ENCODE measurements at places on chromosomes 3 and 15.

- no peak for DNase-seq
Measured at GRCh38 chr3:134180761-134181160, 69.9 kb downstream of the RYK start.

DNA sequence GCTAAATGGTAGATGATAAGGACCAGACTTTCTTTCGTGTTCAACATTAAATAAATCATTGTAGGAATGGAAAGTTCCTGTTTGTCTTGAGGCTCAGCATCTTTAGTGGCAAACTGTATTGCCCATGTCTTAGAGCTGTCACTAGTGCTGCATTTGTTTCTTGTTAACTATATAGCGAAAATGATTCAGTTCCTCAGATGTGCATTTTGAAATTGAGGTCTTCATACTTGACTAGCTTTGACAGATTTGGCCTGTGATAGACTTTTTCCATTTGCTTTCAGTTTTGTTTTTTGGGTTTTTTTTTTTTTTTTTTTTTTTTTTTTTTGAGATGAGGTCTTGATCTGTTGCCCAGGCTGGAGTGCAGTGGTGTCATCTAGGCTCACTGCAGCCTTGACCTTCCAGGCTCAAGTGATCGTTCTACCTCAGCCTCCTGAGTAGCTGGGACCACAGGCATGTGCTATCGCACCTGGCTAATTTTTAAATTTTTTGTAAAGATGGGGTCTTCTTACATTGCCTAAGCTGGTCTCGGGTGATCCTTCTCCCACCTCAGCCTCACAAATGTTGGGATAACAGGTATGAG lies 9.5 kb upstream of the RPLP1 start:
- no peak for DNase-seq

DNA sequence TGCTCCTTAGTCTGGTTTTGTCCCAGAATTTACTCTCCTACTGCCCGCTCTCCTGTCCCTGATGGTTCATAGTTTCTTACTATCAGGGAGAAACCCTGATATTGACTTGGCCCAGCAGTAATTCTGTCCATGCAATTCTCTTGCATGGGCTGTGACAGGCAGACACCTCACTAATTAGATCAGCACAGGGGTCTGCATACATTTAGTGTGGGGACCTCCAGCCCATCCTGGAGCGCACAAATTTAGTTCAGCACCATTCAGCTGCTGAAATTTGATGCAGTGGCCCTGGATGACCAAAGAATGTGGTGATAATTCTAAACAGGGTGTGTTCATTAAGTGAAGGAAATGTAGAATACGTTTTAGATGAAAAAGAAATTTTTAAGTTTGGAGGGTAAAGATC lies 555.5 kb upstream of the TBL1XR1 start:
- DNase-seq = no peak

DNA sequence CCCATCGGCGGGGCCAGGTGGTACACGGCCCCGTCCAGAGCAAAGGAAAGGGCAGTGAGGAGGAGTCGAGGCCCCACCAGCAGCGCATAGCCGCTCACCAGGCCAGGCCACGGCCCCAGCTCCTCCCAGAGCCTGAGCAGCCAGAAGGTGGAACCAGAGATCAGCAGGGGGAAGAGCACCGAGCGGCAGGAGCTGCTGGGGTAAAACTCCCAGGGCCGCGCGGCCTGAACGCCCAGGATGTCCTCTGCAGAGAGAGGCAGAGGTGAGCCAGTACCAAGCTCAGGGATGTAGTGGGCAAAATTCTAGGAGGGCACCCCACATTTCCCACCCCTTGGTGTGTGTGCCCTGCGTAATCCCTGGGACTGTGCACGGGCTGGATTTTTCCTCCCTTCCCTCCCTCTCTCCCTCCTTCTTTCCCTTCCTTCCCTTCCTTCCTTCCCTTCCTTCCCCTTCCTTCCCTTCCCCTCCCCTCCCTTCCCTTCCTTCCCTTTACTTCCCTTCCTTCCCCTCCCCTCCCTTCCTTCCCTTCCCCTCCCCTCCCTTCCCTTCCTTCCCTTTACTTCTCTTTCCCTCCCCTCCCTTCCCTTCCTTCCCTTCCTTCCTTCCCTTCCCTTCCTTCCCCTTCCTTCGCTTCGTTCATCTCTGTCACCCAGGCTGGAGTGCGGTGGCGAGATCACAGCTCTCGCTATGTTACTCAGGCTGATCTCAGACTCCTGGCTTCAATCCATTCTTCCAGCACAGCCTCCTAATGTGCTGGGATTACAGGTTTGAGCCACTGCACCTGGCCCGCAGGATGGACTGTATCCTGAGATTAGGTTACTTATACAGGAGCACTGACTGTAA lies 6.3 kb upstream of the NCBP2 start:
- DNase-seq = no peak

GRCh38 chr3:23159929-23160328 lies 43.2 kb upstream of the UBE2E2 start:
- DNase-seq = peak; percentile 73

GRCh38 chr15:38652183-38652794 lies 87.7 kb upstream of the RASGRP1 start:
- DNase-seq = no peak

- peak; percentile 45 for DNase-seq
Measured at GRCh38 chr15:73691396-73691795, 7.2 kb downstream of the CD276 start.

- DNase-seq = no peak
Measured at GRCh38 chr3:1348547-1348946, 255.7 kb downstream of the CNTN6 start.

DNA sequence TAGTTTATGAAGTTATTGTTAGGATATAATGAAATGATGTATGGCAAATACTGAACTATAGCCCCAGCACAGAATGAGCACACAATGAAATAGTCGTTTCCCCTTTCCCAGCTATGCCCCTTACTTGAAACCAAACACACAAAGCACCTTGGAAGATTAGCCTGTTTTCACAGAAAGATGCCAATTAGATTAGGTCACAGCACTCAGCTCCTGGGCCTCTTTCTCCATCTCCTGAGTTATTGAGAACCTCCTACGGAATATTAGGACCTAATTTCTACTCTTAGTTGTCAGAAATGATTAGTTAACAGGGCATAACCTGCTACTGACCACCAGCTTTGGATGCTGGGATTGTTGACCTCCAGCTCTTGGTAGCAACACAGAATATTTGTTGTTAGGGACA lies 269.4 kb upstream of the ROPN1 start:
- no peak for DNase-seq

- no peak for DNase-seq
Measured at GRCh38 chr3:67723863-67724262, 69.5 kb upstream of the SUCLG2 start.

GRCh38 chr15:63277038-63277892 lies at the start of gene APH1B:
TSS of gene APH1B (plus strand) at chr15:63277605. CDS start at chr15:63277624, 19 bp downstream.
- DNase-seq = no peak

DNA sequence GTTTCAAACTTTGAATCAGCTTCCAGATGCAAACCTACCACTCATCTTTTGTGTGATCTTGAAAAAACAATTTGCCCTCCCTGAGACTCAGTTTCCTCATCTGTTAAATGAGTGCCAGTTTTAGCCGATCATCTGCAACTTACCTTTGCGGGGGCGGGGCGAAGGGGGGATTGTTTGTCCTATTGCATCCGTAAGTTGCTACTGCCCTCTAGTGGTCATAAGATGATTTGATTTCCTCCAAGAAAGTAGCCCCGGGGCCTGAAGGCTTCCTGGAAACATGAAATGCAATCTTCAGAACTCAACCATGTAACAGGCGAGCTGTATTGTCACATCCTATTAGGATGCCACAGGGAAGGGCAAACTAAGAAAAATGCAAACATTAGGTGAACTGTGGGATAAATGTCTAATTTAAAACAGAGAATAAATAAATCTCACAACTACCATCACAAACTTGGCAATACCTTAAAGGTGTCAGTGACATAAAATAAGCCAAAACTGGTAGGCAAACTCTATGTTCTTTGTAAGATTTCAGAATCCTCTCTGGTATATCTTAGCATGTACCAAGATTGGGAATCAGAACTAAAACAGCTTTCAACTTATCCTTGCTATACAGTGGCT lies 63.5 kb upstream of the CLDN18 start:
- peak; percentile 15 for DNase-seq

DNA sequence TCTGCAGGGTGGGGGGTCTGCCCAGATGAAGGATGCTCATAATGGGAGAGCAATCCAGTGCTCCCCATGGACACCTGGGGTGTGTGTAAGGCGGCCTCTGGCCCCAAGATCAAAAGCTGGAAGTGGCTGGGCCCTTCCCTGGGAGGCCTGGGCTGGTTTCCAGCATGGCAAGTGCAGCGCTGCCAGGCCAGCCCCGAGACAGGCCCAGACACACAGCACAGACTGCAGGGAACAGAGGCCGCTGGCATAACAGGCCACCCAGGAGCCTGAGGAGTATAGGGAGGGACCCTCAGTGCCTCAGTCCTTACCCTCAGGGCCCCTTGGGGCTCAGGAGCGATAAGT lies 10.0 kb downstream of the ITPKA start:
- no peak for DNase-seq

GRCh38 chr3:11739706-11740105 lies 96.0 kb upstream of the VGLL4 start:
- no peak for DNase-seq

DNA sequence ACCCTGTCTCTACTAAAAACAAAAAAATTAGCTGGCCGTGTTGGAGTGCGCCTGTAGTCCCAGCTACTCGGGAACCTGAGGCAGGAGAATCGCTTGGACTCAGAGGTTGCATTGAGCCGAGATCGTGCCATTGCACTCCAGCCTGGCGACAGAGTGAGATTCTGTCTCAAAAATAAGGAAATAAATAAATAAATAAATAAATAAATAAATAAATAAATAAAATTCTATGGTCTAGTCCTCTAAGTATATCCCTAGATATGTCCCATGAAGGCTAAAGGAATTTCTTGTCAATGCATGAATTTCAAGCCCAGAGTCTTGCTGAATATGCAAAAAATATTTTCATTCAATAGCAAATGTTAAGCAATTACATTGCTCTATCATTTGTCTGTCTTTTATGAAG lies 149.0 kb downstream of the EPHA3 start:
- no peak for DNase-seq

DNA sequence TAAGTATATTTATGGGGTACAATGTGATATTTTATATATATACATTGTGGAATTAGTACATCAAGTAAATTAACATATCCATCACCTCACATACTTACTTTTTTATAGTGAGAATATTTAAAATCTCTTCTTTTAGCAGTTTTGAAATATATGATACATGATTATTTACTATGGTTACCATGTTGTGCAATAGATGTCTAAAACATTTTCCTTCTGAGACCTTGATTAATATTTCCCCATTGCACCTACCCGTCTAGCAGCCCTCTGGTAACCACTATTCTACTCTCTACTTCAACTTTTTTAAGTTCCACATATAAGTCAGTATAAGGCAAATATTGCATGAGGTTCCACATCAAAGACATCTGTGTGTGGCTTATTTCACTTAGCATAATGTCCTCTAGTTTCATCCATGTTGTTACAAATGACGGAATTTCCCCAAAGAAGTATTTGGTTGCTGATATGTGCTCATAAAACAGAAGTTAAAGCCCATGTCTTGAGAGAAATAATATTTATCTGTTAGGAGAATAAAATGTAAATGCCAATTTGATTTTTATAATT lies 29.6 kb upstream of the NFKBIZ start:
- no peak for DNase-seq

DNA sequence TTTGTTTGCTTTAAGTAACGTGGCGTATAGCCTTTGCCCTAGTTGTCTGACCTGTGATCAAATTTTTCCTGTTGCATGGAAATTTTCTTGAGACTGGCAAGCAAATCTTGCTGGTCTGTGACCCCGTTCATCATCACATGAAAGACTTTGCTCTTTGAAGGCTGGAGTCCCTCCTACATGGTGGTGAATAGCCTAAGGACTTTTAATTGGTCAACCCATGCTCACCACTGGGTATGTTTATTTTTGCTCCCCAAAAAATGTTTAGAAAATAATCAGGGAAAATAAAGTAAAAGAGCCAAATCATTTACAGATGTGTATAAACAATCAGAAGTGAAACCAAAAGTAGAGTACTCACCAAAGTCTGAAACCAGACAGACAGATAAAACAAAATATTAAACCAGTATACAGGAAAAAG lies 1075.3 kb upstream of the ALCAM start:
- DNase-seq = no peak

- DNase-seq = no peak
Measured at GRCh38 chr3:72756900-72757299, 91.3 kb downstream of the SHQ1 start.

- no peak for DNase-seq
Measured at GRCh38 chr3:16258866-16259265, 5.9 kb downstream of the DPH3 start.

GRCh38 chr3:30511524-30512251 lies 94.7 kb upstream of the TGFBR2 start:
- peak; percentile 96 for DNase-seq

DNA sequence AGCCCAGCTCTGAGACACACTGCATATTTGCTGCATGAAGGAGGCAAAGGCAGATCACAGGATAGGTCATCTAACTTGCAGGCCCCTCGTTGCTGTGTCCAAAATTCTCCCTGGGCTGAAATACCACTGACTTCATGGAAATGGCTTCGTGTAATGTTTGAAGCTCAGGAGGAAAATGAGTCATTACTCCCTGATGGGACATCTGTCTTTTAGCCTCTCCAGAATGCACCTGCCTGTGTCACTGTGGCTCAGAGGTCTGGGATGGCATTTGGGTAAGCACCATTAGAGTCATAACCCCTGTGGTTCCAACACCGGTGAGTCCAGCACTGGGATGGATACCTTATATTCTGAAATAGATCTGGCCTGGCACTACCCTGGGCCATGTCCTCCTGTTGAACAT lies 51.5 kb downstream of the IL12A start:
- no peak for DNase-seq

- no peak for DNase-seq
Measured at GRCh38 chr3:38575279-38575843, 74.1 kb downstream of the SCN5A start.

DNA sequence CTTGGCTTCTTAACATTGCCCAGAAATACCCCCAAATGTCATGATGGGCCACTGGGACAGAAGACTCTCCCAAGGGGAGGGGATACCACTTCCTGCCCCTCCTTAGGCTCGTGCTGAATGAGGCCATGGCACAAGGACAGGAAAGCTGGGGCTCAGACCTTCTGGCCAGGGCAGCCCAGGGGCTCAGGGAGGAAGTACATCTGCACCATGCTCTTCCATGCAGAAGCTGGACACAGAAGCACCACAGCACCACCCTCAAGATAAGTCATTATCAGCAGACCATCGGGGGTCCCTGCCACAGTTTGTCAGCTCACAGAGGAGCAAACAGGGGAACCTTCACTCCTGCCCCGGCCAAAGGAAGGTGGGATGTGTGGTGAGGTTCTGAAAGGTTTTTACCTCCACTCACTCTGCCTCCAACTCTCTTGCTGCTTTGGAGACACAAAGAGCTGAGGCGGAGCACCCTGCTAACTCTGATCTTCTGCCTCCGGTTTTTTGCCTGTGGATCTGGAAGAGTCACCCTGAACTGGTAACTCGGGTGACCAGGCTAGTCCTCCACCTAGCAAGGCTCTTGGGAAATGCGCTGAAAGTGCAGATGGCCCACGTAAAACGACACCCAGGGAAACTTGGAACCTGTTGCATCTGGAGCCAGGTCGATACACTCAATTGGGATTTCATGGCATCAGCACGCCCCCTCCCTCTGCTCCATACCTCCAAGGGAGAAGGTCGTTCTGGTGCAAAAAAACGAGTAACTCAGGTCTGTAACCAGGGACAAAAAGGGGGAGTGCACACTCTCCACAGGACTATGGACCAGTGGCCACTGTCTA lies 8.3 kb downstream of the BMF start:
- DNase-seq = no peak

- DNase-seq = no peak
Measured at GRCh38 chr3:51932471-51933370, 9.0 kb downstream of the RRP9 start.

Data from skeletal muscle cell (primary cell).